ENCODE measurements at places on chromosomes 5 and 9.

DNA sequence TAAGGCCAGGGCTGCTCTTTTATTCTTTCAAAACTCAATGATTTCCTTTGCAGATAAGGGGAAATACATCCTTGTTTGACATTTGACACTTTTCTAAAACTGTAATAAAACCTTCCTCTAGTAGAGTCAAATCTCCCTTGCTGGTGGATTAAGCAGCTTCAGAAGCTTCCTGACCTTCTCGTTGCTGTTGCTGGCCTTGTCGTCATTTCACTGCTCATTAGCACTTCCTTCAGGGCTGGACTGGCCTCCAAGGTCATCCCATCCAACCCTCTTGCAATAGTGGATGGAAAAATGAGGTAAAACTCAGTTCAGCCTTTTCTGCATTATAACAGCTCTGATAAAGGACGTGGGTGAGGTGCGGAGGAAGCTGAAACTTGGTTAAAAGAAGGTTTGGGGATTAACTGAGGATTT lies 1.1 kb upstream of the ADAMTSL1 start:
- no peak for DNase-seq

DNA sequence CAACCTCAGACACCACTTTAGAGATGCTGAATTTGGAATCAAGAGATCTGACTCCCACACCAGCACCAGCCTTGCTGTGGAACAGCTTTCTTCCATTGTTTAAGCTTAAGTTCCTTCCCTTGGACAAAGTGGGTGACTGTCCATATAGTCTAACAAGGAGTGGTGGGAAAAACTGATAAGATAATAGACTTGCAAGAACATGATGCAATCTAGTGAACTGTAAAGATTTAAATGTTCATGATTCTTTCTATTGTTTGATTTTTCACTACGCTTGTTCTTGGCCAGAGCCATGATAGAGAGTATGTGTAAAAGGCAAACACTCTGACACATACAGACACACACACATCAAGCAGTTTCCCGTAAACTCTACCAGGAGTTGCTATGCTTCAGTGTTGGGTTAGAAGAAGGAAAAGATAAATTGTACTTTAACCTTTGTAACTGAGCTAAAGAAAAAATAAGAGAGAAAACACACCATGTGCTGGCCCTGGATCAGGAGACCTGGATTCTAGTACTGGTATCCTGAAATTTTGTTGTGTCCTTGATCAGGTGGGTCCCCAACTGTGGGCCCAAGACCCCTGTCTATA lies 94.3 kb downstream of the PAPPA start:
- DNase-seq, result no peak

- DNase-seq, result no peak
Observed at GRCh38 chr5:35618781-35619180, 1.1 kb downstream of the SPEF2 start.

DNA sequence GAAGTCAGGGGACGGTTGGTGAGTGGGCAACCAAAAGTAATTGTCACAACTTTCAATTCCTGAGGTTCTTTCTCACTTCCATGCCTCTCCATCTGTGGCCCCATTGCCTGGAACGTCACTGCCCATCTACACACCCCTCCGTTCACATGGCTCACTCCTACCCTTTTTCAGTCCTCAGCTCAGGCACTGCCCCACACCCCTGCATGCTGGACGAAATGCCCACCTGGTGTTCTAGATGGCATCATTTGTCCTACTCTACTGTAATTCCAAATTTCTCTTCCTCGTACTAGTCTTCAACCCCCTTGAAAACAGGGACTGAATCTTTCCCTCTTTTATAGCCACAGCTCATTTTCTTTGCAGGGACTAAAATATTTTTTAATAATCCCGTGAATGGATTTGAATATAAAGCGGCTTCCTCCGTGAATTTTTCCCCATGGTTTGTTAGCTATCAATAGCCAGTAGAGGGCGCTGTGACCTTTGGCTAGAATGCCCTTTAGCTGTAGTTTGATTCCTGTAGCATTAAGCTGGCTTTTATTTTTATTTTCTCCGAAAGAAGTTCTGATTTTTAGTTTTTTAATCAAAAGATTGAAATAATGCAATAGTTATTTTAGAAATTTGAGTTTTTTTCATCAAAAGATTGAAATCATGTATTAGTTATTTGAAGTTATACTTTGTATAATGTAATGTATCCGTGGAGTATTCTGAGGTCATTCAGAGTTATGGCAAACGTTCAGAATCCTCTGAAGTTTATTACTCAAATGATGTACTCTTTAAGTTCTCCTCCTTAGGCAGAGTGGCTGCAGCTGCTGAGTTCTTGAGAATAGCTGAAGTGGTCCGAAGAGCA lies 232.1 kb downstream of the SH3GL2 start:
- DNase-seq, result no peak

GRCh38 chr5:32711681-32712480 lies 760 bp downstream of the NPR3 start:
- no peak for DNase-seq

- no peak for DNase-seq
Observed at GRCh38 chr9:129728744-129729143, 24.1 kb downstream of the PTGES start.

DNA sequence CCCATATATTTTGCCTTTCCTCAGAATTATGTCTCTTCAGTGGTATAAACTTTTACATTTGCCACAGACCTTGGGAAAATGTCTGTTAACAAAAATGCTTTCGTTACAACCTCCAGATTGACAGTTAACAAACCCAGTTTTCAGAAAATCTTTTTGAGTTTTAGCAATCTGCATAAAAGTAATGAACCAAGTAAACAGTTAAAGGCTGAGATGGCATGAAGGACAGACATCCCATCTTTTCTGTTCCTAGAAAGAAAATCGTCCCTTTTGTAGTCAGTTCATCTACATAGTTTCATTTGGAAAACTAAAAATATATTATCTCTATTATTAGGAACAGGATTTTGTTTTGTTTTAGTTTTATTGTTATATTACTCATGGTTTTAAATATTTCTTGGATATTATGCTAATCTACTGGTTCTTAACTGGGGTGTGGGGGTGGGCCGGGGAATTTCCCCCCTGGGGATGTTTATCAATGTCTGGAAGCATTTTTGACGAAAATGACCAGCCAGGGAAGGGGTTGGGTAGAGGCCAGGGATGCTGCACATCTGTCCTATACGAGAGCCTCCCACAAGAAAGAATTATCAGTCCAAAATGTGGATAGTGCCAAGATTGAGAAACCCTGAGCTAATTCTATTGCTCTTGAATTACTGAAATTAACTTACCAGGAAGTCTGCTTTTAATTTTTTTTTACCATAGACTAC lies 11.9 kb downstream of the FYB1 start:
- no peak for DNase-seq

DNA sequence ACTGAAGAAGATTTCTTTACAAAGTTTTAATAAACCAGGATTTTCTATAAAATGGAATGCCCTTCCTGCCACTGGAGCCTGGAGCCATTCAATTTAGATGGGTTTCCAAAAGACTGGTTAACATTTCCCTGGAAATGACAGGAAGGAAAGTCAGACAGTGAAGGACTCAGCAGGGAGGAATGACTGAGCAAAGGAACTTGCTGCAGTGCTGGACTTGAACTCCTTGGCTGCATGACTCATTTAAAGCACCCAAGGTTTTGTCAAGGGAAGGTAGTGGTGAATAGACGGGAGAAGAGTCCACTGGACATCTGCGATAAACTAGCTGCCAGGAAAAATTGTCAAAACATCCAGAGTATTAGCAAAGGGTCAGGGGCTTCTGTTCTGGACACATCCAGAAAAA lies 163.8 kb upstream of the SLC28A3 start:
- DNase-seq, result no peak
